ENCODE measurements at places on chromosomes 3 and 15.

GRCh38 chr3:141306922-141307321 is 61.4 kb upstream of the ZBTB38 start:
- no peak for DNase-seq

DNA sequence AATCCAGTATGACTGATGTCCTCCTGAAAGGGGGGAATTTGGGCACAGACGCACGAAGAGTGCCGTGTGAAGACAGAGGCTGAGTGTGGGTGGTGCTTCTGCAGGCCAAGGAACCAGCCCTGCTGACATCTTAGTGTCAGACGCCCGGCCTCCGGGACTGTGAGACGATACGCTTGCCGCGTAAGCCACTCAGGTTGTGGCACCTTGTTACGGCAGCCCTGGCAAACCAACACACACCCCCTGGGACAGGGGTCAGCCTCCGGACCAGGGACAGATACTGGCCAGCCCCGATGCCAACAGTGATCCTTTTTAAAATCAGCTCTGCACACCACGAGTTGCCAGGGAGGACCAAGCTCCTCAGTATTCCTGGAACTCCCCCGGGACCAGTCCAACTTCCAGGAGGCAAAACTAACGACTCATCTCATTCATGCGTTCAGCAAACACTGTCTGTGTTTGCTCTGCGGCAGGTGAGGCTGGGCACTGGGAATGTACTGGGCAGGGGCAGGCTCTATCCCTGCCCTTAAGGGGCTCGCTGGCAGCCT is 21.2 kb upstream of the PIGZ start:
- no peak for DNase-seq

- DNase-seq = no peak
Measured at GRCh38 chr3:113105966-113106660, 105.2 kb upstream of the BOC start.

DNA sequence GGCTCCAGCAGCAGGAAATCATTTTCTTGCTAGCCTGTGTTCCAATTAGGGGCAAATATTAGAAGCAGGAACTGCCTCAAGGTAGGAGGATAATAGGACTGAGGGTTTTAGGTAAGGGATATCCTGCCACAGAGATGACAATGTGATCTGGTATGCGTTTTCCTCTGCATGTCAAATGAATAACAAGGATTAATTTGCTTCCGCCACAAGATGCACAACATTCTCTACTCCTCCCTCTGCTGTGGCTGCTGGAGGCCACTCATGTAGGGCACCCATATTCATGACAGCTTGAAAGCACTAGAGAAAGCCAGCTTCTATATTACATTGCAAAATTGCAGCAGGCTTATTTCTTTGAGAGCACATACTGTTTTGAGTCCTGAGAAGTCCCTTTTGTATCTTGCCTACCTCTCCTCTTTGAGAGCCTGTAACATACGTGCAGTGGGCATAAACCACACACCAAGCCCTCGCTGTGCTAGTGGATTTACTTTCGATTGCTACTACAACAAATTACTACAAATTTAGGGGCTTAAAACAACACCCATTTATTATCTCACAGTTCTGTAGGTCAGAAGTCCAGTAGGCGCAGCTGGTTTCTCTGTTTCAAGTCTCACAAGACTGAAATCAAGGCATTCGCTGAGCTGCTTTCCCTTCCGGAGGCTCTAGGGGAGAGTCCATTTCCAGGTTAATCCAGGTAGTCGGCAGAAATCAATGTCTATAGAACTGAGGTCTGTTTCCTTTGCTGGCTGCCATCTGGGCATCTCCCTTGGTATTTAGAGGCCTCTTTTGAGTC is 5.9 kb upstream of the CD47 start:
- DNase-seq = no peak

DNA sequence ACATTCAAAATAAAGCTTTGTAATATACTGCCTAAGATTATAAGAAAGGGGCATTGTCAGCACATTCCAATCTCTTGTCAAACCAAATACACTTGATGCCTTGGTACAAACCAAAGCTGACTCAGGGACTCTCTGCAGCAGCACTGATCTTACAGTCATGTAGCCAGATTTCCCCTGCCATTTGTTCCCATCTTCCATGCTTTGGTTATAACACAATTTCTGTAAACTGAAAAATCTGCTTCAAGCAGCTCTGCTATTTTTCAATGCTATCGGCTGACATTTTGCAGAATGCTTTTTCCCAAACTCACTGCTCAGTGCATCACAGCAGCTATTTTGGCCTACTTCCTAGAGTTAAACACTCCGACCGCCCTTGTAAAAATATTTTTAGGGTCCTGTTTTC is 18.2 kb downstream of the PLOD2 start:
- DNase-seq = no peak
